Smooth muscle cell of the umbilical artery (primary cell): ENCODE measurements at places on chromosomes 6 and 20. TPM values are rescaled to one million over a fixed set of nuclear protein-coding genes. Genes with fewer than 3 reads are reported as not detected.

Gene AKAP7
- total RNA-seq = 5.8 and 6.2 TPM in 2 replicates

Gene TSHZ2
- total RNA-seq = 0.65 TPM in 1 of 2 replicates, not detected in the other

Gene C4A
- total RNA-seq = 4.2 and 4.3 TPM in 2 replicates

Gene DOK5
- 17.2 and 19.8 TPM in 2 replicates for total RNA-seq

Gene RAET1G
- 0.55 and 1.8 TPM in 2 replicates for total RNA-seq

Gene CLIC5
- not detected in 2 replicates for total RNA-seq
